Right cardiac atrium (tissue), 5 donors: ENCODE measurements at places on chromosomes 7 and 10. TPM values are rescaled to one million over a fixed set of nuclear protein-coding genes. Genes with fewer than 3 reads are reported as not detected.

The NRP1 gene
- 37.7 TPM for polyA plus RNA-seq

The PRKCQ gene
- polyA plus RNA-seq: 0.05 TPM

The GRM8 gene
- 0.09 TPM for polyA plus RNA-seq

The CH25H gene
- 1.8 TPM for polyA plus RNA-seq

The DRGX gene
- not detected for polyA plus RNA-seq

The GCK gene
- polyA plus RNA-seq: 17.4 TPM

The CDC14C gene
- polyA plus RNA-seq: not detected

The RELN gene
- polyA plus RNA-seq: 3.1 TPM

The GRK5 gene
- polyA plus RNA-seq: 31.3 TPM

The NKX2-3 gene
- not detected for polyA plus RNA-seq

The ADARB2 gene
- 1.6 TPM for polyA plus RNA-seq

The A1CF gene
- polyA plus RNA-seq: not detected

The BLVRA gene
- 57.4 TPM for polyA plus RNA-seq
